Right renal cortex interstitium (tissue), 3 donors: ENCODE measurements at places on chromosomes 11 and 22. TPM values are rescaled to one million over a fixed set of nuclear protein-coding genes. Genes with fewer than 3 reads are reported as not detected.

RNH1 gene
- polyA plus RNA-seq: 71.8 TPM

DNA sequence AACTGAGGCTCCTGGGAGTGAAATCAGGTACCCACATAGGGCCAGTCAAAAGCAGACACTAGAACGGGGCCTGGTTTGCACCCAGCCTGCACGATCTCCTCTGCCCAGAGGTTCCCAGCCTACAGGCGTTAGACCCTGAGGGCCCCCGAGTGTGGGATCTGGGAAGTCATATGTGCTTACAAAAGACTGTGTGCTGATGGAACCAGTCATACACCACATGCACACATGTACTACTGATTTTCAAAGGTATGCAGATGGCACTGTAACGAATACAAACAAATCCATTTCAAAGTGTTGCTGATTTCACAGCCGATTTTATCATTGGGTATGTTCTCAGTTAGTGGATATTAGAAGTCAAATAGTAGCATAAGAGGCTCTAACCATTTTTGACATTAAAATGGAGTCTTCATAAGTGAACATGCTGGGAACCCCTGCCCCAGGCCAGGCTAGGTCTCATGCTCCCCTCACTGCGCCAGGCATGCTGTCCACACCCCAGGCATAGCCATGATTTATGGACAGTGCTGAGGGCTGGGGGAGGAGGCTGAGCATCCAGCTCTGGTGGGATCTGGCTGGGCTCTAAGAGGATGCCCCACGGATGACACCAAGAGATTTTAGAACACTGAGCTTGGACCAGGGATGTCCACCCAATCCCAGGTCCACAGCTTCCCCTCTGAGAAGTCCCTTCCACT is 38.6 kb upstream of the LRRC32 start:
- no peak for DNase-seq

DNA sequence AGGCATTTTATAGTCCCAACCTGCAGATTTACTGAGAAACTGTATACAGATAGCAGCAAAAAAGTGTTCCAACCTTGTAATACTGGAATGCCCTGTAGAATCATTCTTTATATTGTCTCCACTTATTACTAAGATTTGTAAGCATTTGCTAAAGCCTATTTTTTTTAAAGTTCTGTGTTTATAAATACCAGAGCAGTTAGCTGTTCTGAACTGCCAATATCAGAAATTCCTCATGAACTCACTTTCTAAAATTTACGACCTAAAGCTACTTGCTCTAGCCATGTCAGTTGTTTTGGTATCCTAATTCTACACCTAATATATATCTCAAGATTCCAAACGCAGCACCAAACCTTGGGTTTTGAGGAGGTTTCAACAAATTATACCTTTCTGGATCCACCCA is 103.2 kb downstream of the C11orf65 start:
- DNase-seq: no peak

GRCh38 chr11:68542617-68543016 is 82.1 kb downstream of the PPP6R3 start:
- no peak for DNase-seq

DNA sequence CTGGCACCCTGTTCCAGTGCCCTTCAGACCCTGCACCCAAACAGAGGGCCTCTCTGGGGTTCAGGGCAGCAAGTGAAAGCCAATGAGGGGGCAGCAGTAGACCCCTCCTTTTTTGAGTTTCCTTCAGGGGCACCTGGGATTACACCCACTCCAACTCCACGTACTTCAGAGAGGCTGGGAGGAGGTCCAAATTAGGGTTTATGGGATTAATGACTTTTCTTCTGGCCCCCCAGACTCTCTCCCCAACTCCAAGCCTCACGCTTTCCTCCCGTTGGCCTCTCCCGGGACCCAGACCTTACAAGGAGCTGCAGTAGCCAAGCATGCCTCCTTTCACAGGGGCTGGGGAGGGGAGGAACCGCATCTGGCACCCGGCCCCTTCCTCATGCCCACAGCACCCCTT is 101.7 kb downstream of the NECTIN1 start:
- no peak for DNase-seq

DNA sequence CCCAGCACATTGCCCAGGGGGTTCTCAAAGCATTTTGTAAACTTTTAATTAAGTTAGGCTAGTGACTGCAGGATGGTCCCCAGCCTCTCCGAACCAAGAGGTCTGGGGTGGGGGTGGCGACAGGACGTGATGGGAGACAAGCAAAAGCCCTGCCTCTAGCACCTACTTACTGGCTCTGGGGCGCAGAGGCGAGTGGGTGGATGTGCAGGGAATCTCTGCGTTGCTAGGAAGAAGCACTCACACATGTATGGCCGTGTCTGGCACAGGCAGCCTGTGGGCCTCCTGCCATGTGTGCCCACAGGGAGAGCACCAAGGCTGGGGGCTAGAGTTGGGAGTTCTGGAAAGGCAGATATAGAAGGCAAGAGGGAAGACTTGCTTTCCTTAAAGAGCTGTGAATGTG is 6.3 kb downstream of the OPCML start:
- no peak for DNase-seq

SYT8 gene
- polyA plus RNA-seq: not detected

DNA sequence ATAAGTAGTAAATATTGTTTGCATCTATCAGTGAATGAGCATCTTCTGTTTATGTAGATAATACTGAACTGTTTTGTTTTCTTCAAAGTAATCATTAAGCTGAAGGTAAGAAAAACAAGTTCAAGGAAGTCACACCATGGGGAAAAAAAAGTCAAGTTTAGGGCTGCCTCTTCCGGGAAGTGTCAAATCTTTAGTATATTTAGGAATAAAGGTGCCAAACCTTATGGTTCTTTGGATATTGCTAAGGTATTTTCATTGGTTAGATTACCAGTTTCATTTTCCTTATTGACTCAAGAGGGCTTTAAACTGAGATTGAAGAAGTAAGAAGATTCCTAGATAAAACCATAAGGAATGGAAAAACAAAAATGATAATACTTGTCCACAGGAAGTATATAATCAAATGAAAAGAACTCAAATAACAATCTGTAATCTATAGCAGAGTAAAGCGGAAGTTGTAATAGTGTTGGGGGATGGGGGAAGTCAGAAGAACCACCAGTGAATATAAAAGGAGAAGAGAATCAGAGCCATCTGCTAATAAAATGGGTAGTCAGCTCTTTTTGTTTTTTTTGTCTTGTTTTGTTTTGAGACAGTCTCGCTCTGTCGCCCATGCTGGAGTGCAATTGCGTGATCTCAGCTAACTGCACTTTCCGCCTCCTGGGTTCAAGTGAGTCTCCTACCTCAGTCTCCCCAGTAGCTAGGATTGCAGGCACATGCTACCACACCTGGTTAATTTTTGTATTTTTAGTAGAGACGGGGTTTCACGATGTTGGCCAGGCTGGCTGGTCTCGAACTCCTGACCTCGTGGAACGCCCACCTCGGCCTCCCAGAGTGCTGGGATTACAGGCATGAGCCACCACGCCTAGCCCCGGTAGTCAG is 2.3 kb downstream of the ATM start:
- no peak for DNase-seq

GRCh38 chr11:37504921-37505320 is 906.9 kb upstream of the RAG2 start:
- no peak for DNase-seq

DNA sequence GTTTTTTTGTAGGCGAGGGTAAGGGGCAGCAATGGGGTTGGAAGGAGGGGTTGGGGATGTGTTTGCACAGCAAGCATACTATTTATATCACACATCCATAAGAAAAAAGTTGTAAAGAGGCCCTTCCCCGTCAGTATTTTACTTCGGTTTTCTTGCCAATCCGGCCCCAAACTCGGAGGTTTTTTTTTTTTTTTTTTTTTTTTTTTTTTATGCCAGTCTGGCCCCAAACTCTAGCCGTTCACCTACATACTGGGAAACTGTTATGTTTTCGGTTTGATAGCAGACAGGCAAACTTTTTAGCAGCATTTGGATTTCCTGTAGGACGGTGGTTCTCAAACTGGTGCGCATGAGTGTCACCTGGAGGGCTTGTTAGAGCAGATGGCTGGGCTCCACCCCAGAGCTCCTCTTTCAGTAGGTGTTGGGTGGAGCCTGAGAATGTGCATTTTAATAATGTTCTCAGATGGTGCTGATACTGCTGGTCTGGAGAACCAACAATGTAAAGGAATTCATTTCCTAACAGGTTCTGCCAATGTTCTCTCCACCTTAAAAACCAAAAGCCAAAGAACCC is 76.5 kb upstream of the ZBED5 start:
- DNase-seq: no peak

- DNase-seq: no peak
Measured at GRCh38 chr11:3016861-3017260, 24.7 kb upstream of the NAP1L4 start.

DNA sequence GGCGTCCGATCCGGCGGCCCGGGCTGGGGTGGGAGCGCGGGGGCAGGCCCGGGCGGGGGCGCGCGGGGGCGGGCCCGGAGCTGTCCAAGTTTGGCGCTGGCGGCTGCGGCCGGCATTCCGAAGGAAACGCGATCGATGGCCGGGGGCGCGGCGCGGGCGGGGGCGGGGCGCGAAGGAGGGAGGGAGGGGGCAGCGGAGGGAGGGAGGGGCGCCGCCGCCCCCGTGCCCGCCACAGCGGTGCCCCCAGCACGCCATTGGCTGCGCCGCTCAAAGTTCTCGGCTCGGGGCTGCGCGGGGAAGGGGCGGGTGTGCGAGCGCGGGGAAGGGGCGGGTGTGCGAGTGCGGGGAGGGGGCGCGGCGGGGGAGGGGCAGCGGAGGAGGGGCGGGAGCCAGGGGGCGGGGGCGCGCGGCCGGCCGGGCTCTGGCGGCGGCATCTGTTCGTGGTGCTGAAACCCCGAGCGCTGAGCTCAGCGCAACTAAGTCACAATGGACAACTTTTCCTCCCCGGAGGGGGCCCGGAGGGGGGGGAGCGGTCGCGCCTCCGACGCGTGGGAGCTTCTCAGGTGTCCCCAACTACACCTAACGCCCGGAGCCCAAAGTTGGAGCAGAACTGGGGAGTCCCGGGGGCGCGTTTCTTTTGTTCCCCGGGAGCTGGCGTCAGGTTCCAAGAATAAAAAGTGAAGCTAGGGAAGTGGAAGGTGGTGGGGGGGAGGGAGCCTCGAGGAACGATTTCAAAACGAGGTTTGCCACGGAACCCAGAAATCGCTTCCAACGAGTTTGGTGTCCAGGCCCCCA is 2.2 kb downstream of the PHF21B start:
- no peak for DNase-seq

SLC5A1 gene
- polyA plus RNA-seq: 0.92 TPM

SNRPD3 gene
- 221 TPM for polyA plus RNA-seq

- DNase-seq: no peak
Measured at GRCh38 chr11:126886085-126886484, 114.5 kb downstream of the KIRREL3 start.

DNA sequence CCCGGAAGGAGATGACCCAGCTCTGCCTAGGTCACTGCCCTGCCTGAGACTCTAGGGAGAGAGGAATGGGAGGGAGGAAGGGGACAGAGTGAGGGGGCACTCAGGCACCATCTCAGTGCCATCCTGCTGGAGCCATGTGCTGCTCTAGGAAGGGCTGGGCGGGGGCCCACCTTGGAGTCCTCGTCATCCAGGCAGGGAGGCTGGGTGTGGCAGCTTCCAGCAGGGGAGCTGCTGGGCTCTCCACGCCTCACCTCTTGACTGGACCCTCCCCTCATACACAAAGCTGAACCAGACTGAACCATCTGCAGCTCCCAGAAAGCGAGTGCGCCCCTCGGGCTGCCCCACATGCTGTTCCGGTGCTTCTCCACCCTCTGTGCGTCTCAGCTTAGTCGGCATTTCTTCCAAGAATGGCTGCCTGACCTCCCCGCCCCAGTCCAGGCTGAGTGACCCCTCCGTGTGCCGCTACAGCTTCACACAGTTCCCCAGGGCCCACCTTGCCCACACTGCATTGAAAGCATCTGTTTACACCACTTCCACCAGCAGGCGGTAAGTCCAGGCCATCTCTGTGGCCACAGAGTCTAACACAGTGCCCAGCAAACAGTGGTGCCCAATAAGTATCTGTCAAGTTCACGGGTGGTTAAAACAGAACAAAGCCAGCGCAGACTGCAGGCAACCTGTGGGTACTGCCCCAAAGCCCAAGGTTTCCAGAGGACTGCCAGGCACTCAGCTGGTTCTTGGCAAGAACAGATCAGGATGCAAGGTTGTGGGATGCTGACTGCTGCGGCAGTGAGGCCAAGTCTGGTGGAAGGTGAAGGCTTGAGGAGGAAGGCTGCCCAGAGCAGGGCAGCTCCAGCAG is 9.4 kb upstream of the TRIM29 start:
- DNase-seq: no peak

DNA sequence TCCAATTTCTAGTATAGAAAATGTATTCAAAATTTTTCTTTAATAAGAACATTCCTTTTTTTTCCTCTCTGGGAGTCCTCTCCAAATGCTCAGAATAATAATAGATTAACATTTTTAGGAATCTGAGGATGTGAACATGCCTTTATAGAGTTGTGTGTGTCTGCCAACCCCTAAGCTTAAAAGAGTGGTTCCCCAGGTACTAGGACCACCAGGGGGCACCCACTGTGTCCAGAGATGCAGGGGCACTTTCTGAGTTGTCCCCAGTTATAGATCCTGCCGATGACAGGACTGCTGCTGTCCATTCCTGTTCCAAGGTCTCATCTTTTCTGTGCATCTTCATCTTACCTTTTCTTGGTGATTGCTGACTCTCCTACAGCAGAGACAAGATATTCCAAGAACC is 27.0 kb upstream of the MICAL2 start:
- no peak for DNase-seq

IRAG1 gene
- 8.6 TPM for polyA plus RNA-seq

MAJIN gene
- polyA plus RNA-seq: 1.2 TPM

- DNase-seq: no peak
Measured at GRCh38 chr11:116849486-116849885, 12.1 kb upstream of the APOA1 start.

GRCh38 chr11:77211594-77212251 is 83.7 kb downstream of the MYO7A start:
- DNase-seq: no peak

RAB38 gene
- polyA plus RNA-seq: 26.1 TPM

DNA sequence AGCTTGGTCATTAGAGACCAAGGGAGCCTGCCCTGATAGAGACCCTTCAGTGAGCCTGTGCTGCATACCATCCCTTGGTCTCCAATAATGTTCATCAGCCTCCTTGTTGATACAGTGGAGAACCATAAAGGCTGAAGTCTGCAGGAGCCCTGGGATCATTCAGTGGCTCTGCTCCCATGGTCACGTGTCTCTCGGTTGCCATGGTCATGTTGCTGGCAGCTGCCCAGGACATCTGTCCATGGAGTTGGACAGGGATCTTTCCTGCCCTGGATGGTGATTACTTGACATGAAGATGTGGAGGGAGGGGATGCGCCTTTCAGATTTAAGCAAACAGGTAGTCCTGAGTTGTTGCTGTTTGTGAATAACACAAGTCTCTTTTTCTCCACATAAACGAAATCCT is 38.2 kb downstream of the CYB5R2 start:
- no peak for DNase-seq

GRCh38 chr11:29432719-29433325 is 584.0 kb downstream of the KCNA4 start:
- DNase-seq: no peak
